ENCODE measurements at places on chromosomes 7 and 10. TPM values are rescaled to one million over a fixed set of nuclear protein-coding genes. Genes with fewer than 3 reads are reported as not detected.
A peak's percentile ranks its signal among the peaks of the same experiment; 100 is the strongest.

DNA sequence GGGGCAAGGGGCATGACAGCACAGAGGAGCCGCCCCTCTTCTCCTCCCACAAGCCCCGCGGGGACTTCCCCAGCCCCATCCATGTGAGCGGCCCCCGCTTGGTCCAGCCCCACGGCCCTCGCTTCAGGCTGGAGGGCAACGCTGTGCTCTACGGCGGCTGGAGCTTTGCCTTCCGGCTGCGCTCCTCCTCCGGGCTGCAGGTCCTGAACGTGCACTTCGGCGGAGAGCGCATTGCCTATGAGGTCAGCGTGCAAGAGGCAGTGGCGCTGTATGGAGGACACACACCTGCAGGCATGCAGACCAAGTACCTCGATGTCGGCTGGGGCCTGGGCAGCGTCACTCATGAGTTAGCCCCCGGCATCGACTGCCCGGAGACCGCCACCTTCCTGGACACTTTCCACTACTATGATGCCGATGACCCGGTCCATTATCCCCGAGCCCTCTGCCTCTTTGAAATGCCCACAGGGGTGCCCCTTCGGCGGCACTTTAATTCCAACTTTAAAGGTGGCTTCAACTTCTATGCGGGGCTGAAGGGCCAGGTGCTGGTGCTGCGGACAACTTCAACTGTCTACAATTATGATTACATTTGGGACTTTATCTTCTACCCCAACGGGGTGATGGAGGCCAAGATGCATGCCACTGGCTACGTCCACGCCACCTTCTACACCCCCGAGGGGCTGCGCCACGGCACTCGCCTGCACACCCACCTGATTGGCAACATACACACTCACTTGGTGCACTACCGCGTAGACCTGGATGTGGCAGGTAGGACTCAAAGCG is 5.1 kb downstream of the AOC1 start:
- DNase-seq, result no peak

DNA sequence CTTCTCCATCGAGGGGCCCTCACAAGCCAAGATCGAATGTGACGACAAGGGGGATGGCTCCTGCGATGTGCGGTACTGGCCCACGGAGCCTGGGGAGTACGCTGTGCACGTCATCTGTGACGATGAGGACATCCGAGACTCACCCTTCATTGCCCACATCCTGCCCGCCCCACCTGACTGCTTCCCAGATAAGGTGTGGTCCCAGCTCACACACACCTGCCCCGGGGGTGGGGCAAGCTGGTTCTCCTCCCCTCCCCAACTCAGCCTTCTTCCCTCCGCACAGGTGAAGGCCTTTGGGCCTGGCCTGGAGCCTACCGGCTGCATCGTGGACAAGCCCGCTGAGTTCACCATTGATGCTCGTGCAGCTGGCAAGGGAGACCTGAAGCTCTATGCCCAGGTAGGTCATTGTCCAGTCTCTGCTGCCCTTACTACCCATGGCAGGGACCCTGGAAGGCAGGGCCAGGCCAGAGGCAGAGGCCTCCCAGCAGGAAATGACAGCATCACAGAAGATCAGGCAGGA is 11.0 kb downstream of the FLNC start:
- DNase-seq, result no peak

- no peak for DNase-seq
Measured at GRCh38 chr10:61097026-61097425, 153.0 kb upstream of the RHOBTB1 start.

DNA sequence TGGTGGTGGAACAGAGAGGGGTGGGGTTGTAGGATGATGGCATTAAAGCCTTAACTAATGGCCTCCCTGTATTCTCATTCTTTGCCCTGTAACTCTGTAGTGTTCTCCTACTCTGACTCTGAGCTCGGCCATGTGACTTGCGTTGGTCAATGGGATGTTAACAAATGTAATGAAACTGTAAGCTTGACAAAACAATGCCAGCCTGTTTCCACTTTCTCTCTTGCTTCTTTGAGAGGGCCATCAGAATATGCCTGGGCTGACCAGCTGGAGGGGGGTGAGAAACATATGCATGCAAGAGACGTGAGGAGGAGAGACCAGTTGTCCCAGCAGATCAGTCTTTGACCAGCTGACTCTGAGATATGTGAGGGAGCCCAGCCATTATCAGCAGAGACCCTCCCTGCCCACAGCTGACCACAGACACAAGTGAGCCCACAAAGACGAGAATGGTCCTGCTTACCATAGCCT is 100.6 kb downstream of the ICA1 start:
- DNase-seq, result no peak

DNA sequence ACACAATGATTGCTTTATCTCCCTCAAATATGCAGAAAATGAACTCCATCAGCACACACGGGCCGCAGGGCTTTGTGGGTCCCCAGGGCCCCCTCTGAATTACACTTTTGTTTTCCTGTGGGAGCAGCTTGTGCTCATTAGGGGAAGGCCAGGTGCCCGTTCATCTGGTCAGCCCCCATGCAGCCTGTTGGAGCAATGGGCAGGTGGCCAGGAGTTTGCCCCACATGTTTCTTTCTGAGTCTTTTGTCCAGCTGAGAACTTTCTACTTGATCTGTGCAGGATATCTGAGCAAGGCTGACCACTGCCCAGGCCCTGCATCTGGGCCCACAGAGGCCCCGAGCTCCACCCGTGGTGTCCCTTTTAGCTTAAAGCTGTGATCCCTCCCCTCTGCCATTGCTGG is 105.3 kb upstream of the FAM20C start:
- no peak for DNase-seq

GRCh38 chr7:47937065-47937687 is 11.1 kb downstream of the PKD1L1 start:
- DNase-seq, result peak; percentile 8

DNA sequence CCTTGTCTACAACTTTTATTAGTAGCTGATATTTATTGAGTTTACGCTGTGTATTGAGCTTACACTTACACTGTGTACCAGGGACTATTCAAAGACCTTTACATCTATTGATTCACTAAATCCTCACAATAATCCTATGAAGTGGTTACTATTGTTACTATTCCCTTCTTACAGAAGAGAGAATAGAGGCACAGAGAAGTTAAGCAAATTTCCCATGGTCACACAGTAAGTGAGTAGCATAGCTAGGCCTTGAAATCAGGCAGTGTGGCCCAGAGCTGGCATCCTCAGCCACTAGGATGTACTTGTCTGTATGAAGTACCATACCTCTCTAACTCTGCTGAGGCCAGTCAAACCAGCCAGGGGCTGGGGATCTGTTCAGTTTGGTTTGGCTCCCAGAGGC is 7.6 kb downstream of the COL13A1 start:
- DNase-seq, result no peak

GRCh38 chr7:93249491-93250148 is 17.5 kb downstream of the VPS50 start:
- DNase-seq, result no peak

GRCh38 chr7:159112136-159113011 is 32.3 kb downstream of the VIPR2 start:
- no peak for DNase-seq

GRCh38 chr10:60618861-60619260 is 159.4 kb upstream of the CDK1 start:
- no peak for DNase-seq

DNA sequence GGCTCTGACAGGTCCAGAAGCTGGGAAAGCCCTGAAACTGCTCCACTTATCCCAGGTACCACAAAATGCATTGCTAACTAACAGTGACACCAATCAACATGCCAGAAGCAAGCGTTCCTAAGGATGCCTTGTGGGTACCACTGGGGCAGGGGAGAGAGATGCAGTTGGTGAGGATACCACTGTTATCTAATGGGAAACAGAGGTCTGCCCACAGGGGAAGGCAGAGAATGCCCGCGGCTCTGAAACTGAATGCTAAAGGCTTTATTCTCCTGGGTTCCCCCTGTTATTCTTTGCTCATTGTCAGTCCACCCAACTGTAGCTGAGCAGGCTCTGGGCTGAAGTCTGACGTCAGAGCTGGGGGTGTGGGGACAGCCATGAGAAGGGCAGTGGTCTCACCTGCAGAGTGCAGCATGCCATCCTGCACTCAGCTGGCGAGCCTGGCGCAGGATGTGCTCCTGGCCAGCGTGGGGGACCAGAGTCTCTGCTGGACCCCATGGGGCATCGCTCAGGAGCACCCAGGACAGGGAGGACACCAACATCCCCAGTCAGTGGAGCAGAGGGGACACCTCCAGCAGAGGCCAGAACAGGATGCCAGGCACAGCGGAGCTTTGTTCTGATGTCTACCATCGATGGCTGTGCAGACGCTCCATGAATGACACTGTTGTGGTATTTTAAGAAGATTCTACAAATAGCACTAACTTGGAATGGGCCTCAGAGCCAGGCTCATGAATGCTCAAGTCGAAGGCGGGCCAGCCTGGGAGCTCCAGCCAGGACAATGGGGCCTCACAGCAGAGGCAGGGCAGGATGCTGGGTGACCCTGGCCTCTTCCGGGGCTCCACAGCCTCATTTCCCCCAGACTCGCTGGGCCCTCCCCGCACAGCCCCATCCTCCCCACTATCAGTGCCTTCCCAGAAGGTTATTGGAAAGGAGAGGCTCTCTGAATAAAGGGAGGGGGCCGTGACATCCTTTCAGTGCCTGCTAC is 95.8 kb downstream of the ARHGAP22 start:
- no peak for DNase-seq

DNA sequence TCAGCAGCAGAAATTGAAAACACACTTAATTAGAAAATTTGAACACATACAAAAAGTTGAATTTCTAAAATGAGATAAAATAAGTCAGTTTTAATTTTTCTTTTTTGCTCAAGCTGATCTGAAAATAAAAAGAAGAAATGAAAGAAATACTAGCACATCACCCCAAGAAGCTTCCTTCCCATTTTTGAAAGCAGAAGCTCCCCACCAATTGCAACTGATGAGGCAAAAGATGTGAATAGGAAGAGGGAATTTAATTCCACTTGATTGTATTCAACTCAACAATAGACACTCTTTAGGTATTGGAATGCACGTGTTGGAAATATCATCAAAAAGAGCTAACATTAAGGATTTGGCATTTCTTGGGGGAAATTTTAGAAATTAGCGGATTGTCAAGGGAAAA is 175.8 kb downstream of the TRIL start:
- no peak for DNase-seq

GRCh38 chr7:100191775-100192174 is 14.1 kb downstream of the STAG3 start:
- no peak for DNase-seq

DNA sequence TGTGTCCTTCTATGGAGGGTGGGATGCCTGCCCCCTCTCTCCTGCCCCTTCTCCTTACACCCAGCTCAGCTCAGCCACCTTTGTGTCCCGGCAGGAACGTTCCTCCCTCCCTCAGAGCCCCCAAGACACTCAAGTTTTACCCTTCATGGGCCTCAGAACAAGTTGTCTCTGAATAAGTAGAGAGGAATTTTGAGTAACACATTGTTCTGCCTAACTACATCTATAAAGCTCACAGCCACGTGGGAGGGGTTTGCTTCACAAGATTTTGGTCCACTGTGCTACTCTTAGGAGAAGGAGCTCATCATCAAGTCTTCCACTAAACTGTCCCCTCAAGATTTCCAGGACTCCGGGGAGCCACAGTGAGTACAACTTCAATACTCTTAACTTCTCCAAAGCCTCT is 51.6 kb upstream of the ZNF32 start:
- no peak for DNase-seq

DNA sequence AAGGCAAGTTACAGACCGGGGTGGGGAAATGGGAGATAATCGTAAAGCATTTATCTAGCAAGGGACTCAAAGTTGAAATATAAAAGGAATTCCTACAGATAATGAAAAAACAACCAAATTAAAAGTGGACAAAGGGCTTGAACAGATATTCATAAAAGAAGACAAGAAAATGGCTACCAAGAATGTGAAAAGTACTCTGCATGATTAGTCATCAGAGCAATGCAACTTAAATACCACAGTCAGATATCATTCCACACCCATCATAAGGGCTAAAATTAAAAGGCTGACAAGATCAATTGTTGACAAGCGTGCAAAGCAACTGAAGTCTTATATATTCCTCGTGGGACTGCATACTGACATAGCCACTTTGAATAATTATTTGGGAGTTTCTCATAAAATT is 124.6 kb upstream of the RSU1 start:
- no peak for DNase-seq

GRCh38 chr10:111078505-111079185 is 1.8 kb downstream of the ADRA2A start:
- no peak for DNase-seq

GRCh38 chr7:150421831-150422230 is 28.6 kb upstream of the GIMAP8 start:
- no peak for DNase-seq

CUL2 gene
- total RNA-seq, result 45.8 TPM

MOGAT3 gene
- total RNA-seq, result not detected

ZNF273 gene
- 11.7 TPM for total RNA-seq

HDAC9 gene
- total RNA-seq, result 0.22 TPM

TMEM72 gene
- total RNA-seq, result not detected

SYT15 gene
- total RNA-seq, result 0.79 TPM

ITGB8 gene
- total RNA-seq, result not detected

PIP4K2A gene
- 163 TPM for total RNA-seq

ALOX5 gene
- 6.7 TPM for total RNA-seq

JAKMIP3 gene
- total RNA-seq, result 0.07 TPM

ACTL6B gene
- total RNA-seq, result not detected

SPDYE5 gene
- not detected for total RNA-seq

NEBL gene
- not detected for total RNA-seq

TSPAN12 gene
- not detected for total RNA-seq

Measured in activated CD4-positive, alpha-beta T cell treated with anti-CD3 and anti-CD28 coated beads, Interleukin-2, amount 10 ng/mL, durations not matched to agents 7 days and 5 days (primary cell).